ENCODE measurements at places on chromosomes 3 and 15.
A peak's percentile ranks its signal among the peaks of the same experiment; 100 is the strongest.

DNA sequence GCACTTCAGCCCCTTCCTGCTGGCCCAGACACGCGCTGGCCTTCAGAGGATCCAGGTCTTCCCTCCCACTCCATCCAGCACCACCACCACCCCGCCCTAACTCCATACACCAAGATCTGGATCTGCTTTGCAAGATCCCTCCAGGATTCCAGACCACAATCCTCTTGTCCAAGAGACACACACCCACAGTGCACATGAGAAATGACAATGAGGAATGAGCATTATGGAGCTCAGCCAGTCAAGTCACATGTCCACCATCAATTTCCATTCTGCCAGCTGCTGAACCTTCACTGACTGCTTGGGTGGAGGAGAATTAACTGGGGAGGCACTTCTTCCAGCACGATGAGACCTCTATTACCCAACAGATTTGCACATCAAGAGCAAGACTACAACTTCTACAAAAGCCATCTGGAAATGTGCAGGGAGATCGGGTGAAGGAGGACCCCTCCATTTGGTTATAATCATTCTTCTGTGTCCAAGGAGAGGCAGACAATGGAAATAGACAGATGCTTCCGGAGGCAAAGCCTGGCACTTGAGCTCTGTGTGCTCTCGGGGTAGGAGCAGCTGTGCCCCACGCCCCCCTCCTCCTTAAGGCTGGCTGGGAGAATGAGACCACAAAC, 12.3 kb upstream of the SPATA12 start:
- DNase-seq = no peak

GRCh38 chr3:171747223-171747920, 62.9 kb downstream of the PLD1 start:
- no peak for DNase-seq

DNA sequence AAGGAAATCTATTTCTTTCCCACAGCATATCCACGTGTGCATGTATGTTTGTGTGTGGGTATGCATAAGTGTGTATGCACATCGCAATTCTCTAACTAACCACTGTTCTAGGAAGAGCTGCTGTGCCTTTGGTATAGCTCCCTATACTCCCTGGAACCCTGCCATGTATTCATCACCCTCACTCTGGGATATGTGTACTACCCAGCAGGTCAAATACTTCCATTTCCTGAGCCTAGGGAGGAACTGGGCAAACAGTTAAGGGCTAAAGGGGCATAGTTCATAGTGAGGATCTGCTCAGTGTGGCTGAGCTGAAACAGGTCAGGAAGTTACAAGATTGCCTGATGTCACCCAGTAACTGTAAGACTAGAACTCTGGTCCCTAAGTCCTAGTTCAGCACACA, 260.4 kb downstream of the RPLP1 start:
- no peak for DNase-seq

DNA sequence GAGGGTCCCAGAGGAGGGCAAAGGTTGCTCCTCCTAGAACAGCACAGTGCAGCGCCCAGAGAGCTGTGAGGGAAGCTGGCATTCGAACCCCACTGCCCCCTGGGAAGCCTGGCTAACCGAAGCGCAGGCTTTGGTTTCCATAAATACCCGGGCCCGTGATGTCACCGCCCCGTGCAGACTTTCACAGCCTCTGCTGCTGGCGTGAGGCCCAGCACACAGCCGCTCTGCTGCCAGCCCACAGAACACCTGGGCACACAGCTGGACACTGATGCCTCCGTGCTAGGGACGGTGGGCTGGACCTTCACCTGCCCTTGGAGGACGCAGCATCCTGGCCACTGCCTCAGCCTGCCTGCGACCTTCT, 1.0 kb downstream of the IQSEC1 start:
- DNase-seq = no peak

GRCh38 chr3:18870642-18871041, 277.7 kb upstream of the KCNH8 start:
- DNase-seq = no peak

- DNase-seq = no peak
Observed at GRCh38 chr3:155771126-155771525, 26.3 kb upstream of the PLCH1 start.

DNA sequence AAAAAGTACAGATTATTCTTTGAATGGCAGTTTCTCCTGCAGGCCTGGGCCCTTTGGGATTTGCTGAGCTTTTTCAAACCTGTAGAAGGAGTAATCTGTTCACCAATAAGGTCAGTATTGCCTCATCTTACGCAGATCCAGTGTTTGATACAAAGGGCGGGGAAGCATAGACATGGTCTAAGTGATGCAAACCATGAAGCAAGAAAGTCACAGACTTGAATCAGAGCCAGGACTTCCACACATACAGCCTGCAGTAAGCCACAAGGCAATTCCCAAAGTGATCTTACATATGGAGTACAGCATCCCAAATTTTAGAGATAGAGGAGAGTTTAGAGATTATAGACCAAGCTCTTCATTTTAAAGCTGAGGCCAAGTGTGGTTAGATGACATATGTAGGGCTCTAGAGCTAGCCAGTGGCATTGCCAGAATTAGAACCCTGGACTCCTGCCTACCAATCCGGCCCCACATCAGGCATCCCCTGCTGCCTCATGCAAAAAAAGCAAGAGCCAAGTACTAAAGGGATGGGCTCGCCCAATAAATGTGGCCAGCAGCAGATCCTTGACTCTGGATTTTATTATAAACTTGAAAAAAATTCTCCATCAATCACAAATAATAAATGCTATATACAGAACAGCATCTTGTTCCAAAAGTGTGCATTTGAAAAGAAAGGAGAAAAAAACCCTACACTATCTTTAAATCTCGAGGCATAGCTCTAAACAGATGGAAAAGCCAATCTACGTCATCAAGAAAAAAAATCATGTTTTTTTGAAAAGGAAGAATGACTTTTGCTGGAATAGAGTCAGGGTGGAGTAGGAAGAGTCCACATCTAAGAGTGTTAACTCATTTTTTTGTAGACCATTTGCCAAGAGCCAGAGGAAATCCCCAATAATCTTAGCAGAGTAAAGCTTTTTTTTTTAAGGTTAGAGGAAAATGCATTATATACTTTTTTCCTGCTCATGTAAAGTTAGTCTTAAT, 24.0 kb downstream of the ABI3BP start:
- no peak for DNase-seq

DNA sequence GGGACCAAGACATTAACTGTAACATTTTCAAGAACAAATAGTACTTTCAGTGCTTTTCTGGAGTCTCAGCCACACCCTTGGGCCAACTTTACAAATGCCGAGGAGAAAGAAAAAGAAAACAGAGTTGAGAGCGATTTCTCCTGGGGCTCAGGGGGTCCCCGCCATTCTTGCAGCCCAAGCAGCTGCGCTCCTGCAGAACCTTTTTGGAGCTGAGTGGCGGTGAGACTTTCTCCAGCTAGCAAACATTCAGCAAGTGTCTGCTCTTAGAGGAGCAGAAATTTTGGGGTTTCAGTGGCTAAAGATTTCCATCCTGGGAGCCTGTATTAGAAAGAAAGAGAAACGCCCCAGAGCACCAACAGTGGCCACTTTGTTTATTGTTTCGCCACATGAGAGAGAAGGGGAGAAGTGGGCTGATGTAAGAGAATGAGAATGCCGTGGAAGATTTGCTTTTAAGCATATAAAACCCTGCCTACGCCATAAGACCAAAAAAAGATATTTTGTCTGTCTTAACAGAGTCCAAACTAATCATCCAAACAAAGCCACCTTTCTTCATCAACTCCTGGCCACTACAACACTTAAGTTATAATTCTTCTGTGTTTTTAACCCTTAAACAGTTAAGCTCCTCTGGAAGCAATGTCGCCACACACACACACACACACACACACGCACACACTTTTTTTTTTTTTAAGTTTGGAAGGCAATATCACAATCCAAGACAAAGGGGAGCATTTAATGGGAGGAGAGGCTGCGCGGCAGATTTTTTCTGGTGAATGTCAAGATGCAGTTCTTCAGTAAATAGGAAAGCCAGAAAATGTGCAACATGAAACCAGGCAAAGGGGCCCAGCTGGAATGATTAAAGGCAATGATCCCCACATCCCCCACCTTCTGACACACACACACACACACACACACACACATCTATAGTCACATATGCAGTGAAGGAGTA, 19.2 kb downstream of the EID1 start:
- no peak for DNase-seq

DNA sequence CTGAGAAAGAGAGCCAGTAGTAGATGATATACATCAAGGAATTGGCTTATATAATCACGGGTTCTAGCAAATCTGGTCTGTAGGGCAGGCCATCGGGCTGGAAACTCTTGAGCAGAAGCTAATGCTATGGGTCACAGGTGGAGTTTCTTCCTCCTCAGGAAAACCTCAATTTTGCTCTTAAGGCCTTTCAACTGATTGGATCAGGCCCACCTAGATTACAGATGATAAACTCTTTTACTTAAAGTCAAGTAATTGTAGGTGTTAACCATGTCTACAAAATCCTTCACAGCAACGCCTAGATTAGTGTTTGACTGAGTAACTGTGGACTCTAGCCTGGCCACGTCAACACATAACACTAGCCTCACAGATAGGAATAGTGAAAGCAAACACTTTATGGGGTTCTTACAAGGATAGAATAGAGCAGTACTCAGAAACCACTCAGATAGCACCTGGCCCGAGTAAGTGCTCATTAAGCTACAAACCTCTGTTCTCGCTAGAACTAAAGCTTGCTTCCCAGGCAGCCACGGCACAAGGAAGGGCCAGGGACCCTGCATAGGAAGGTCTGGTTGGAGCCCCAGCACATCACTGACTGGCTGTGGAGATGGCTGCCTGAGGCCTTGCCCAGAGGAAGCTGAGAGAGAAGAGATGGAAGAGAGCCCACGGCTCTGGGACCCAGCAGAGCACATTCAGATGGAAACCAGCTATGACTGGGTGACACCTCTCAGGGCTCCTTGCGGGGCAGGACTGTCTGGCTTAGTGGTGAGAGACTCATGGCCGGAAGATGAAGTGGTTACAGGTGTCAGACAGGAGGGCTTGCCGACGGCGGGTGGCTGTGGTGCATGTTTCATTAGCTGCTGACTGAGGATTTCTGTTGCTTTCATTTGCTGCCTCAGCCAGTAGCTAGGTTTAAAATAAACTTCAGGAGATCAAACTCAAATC, 202.5 kb upstream of the TLE3 start:
- peak; percentile 19 for DNase-seq

DNA sequence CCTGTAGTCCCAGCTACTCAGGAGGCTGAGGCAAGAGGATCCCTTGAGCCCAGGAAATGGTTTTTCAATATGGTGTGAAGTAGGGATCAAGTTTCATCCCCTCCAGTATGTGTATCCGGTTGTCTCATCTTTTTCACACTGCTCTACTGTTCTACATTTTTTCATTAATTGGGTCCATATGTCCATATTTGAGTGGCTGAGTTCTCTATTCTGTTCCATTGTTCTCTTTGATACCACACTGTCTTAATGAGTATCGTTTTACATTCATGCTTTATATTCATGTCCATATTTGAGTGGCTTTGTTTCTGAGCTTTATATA, 81.6 kb upstream of the LRRFIP2 start:
- no peak for DNase-seq

- DNase-seq = no peak
Observed at GRCh38 chr3:168628549-168628948, 532.8 kb upstream of the GOLIM4 start.

- DNase-seq = no peak
Observed at GRCh38 chr3:47003056-47003410, 23.6 kb downstream of the NBEAL2 start.

- no peak for DNase-seq
Observed at GRCh38 chr15:29942143-29942542, 119.9 kb upstream of the TJP1 start.

- DNase-seq = no peak
Observed at GRCh38 chr3:176296066-176296597, 901.1 kb downstream of the TBL1XR1 start.

DNA sequence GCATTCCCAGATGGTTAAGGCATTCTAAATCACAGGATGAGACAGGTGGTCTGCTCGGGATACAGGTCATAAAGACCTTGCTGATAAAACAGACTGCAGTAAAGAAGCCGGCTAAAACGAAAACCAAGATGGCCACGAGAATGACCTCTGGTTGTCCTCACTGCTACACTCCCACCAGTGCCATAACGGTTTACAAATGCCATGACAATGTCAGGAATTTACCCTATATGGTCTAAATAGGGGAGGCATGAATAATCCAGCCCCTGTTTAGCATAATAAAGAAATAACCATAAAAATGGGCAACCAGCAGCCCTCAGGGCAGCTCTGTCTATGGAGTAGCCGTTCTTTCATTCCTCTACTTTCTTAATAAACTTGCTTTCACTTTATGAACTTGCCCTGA, 151.1 kb downstream of the ZNF385D start:
- no peak for DNase-seq

GRCh38 chr3:32340039-32340438, 51.6 kb upstream of the CMTM7 start:
- no peak for DNase-seq

- DNase-seq = no peak
Observed at GRCh38 chr3:3906171-3906570, 106.9 kb downstream of the LRRN1 start.

- no peak for DNase-seq
Observed at GRCh38 chr3:78344918-78345317, 1305.0 kb downstream of the ROBO2 start.

- DNase-seq = no peak
Observed at GRCh38 chr3:53083521-53083920, 37.6 kb upstream of the SFMBT1 start.

DNA sequence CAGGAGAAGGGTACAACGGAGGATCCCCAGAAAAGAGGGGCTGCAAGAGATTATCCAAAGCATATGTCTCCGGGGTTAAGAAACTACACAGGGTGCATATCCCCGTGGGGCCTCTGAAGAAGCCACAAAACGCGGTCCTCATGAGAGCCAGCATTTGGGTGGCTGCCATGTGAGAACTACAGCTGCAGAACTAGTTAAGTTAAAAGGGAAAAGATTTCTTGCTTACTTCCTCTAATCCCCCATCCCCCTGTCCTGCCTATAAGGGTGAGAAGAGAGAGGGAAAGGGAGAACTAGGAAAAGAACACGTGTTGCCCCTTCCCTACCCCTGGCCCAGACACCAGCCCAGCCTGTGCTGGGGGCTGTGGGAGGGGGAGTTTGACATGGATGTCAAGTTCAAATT, 70.4 kb upstream of the PCSK6 start:
- no peak for DNase-seq

GRCh38 chr3:6282918-6283317, 578.0 kb upstream of the GRM7 start:
- DNase-seq = no peak

- DNase-seq = no peak
Observed at GRCh38 chr15:84858231-84858630, 26.2 kb upstream of the SLC28A1 start.

- no peak for DNase-seq
Observed at GRCh38 chr15:73190189-73190601, 137.9 kb downstream of the NEO1 start.

- DNase-seq = no peak
Observed at GRCh38 chr3:155730843-155731242, 14.0 kb downstream of the PLCH1 start.

DNA sequence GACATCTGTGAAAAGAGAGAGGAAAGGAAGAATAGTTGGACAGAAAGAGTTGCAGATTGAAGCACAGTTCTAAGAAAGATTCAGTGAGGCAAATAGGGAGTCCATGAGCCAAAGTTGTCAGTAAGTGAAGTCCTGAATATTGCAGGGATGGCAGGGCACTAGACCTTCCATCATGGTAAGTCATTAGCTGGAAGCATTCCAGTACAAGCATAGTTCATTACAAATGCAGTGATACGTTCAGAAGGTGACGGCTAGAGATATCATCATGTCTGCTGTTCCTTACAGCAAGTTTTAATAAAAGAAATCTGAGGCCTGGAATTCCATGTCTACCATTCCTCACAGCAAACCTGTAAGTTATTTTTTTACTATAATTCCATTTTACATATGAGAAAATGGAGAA, 720.1 kb downstream of the GBE1 start:
- DNase-seq = no peak

All from stimulated activated naive CD4-positive, alpha-beta T cell (primary cell).